ENCODE measurements at places on chromosomes 1 and 21. TPM values are rescaled to one million over a fixed set of nuclear protein-coding genes. Genes with fewer than 3 reads are reported as not detected.
A peak's percentile ranks its signal among the peaks of the same experiment; 100 is the strongest.

- DNase-seq = peak; percentile 42
Observed at GRCh38 chr1:67555461-67556296, 125.5 kb upstream of the SERBP1 start.

- no peak for DNase-seq
Observed at GRCh38 chr1:94940738-94941137, 13.8 kb upstream of the CNN3 start.

DNA sequence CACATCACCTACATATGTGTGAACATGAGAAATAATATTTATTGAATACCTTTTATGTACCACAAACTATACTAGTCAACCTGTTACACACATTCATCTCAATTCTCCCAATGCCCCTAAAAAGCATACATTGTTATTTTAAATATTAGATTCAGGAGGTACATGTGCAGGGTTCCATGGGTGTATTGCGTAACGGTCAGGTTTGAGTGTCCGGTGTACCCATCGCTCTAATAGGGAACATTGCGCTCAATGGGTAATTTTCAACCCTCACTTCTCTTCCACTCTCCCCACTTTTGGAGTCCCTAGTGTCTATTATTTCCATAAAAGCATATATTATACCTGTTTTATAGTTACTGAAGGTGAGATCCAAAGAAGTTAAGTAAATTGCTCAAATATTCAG is 82.0 kb downstream of the IFI44 start:
- no peak for DNase-seq

GSTM4 gene
- 134 TPM for polyA plus RNA-seq

DNA sequence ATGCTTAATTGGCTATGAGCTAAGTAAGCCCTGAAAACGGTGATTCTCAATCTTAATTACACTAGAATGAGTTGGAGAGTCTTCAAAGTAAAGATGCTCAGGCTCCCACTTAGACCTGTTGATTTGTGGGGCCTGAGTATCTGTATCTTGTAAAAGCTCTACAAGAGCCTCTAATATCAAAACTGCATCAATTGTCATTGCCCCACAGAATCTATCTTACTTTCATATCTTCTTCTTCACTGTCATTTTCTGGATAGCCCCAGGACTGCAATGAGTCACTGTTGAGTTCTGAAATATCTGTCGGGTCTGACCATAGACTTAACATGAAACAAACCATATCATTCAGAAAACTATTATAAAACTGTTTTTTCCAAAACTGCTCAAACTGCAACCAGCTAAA is 102.8 kb upstream of the SERTAD4 start:
- DNase-seq = no peak

CFHR2 gene
- not detected for polyA plus RNA-seq

GRCh38 chr1:228002792-228003191 is 4.0 kb upstream of the WNT3A start:
- no peak for DNase-seq

- peak; percentile 91 for DNase-seq
Observed at GRCh38 chr1:55140546-55140983, 74.6 kb downstream of the USP24 start.
